ENCODE measurements at places on chromosomes 11 and 22.

GRCh38 chr11:62443390-62444235 lies 24.8 kb downstream of the SCGB1A1 start:
- DNase-seq, result no peak

- no peak for DNase-seq
Observed at GRCh38 chr22:17944256-17944655, 80.1 kb downstream of the MICAL3 start.

- DNase-seq, result no peak
Observed at GRCh38 chr22:22064580-22064979, 82.0 kb upstream of the TOP3B start.

DNA sequence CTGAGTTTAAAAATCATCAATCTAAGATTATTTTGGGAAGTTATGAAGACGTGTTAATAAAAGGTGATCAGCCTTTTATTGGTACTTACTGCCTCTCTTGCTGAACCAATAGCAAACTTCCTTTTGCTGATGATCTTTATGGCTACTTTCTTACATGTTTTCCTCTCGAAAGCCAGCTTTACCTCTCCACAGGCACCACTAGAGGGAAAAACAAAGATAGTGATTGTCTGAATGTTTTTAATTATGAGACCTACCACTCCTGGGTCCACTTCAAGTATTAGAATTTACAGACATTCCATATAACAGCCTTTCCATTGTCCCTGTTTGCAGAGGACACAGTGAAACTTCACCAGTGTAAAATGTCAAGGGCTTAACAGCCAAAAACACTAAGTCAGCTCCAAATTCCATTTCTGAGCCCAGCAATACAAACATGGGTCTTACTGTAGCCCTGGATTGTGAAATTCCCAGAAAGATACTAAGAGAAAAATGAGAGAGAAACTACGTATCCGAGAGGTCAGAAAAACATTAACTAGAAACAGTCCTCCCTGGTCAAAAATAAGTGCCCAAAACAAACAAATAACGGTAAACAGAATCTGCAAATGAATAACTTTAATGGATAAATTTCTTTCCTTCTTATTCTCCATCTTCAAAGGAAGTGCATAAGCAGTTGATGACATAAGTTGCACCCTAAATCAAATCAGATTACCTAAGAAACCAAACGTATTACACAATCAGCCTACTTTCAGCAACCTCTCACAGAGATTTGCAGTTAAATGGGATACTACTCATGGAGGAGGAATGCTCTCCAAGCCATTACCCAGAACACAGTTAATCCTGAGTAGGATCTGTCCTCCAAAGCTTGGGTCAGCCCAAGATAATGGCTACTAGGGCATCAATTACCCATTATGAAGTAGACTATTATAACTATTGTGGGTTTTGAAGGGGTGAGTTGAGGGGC lies 29.5 kb downstream of the CHEK2 start:
- DNase-seq, result no peak

- DNase-seq, result no peak
Observed at GRCh38 chr11:126113515-126113957, 50.9 kb upstream of the CDON start.

DNA sequence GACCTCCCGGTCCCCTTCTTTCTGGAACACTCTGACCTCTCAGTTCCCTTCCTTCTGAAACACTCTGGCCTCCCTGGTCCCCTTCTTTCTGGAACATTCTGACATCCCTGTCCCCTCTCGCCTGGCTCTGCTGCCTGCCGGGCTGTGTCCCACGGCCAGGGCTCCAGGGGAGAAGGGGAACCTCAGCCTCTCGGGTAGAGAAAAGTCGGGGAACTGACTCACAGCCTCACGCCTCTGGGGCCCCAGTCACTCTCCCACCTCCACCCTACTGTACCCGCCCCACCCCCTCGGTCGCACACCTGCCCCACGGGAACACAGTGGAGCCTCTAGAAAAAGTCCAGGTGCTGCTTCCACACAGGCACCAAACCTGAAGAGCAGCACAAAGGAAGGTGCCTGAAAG lies 93.3 kb downstream of the BRD1 start:
- DNase-seq, result no peak

DNA sequence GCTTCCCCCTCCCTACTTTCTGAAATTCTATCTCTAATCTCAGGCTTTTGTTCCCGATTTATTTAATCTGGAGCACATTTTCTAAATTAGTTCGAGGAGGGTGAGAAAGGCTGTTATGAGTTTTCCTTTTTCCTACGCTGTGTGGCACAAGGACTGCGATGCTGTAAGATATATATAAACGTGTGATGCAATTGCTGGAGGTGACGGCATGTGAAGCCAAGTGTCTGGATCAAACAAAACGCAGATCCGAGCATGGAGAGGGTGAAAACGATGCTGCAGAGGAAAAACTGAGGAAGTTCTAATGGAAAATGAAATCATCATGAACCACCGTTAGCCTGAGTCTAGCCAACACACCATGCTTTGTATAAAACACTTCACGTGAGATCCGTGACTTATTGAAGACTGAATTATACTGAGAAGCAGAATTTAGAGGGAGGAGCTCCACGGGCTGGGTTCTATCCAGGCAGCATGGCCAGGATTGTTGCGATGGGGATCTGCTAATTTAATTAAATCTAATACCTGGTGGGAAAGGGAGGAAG lies 4.4 kb downstream of the PKNOX2 start:
- no peak for DNase-seq

DNA sequence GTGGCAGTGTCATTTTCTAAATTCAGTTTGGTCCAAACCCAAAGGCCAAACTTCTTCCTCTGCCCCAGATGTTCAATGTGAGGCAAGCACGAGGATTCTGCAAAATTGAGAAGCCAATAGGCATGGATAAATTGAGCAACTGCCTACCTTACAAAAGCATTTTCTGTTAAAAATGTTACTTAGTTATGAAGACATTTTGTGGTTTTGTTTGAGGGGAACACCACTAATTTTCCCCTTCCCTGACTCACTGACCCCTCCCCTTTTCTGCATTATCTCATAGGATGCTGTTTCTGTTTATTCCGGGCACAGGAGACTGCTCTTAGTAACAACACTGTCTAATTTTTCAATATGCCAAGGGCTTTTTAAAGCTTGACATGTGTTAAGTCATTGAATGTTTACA lies 462.8 kb downstream of the INSC start:
- DNase-seq, result no peak

DNA sequence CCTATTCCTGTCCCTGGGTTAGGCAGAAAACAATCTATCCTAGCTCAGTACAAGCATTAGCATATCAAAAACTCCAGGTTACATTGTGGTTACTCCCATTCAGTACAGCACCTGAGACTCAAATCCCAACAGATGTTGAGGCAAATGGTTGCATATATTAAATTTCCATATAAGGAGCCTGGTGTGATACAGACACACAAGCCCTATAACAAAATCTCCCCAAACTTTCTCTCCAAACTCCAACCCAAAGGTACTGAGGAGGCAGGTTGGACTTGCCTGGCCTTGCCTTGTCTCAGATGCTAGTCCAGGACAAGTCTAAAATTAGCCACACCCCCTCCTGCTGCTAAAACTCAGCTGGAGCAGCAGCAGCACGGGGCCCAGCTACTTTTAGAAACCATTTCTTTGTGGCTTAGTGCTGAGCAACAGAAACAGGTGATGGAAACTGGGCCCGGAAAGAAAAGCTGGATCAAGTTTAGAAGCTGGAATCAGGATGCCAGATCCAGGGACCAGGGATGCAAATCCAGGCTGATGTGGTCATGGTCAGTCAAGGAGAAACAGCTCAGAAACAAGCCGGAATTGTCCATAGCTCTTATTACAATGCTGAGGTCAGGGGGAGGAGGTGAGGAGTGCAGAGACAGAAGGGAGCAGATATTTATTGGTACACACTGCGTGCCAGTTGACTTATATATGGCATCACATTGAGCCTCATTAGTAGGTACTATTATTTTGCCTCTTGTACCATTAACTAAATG lies 73.7 kb upstream of the AMOTL1 start:
- DNase-seq, result no peak

DNA sequence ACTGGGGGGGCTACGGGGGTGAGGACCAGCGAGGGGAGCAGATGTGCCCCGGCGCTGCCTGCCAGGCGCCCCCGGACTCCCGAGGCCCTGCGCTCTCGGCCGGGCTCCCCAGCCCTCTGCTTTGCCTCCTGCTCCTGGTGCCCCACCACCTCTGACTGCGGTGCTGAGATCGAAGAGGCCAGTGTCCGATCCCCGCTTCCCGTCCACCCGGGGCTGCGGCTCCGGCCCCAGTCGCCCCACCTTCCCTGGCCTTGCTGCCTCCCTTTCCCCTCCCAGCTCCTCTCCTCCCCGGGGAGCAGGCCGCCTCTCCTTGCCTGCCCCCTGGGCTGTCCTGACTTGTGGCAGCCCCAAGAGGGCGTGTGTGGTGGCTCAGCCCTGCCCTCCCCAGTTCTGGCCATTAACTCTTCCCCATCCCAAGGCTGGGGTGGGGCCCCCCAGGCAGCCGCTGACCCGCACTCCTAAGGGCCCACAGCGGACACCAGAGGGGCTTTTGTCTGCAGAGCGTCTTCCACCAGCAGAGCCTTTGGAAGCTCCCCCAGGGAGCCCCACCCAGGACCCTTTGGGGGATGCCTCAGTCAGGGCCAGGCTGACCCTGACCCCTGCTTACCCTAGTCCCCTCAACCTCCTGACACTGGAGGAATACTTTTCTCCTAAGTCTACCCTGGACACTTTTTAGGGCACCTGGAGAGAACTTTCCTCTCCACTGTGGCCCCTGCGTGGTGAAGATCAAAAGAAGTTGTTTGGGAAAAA lies 16.6 kb downstream of the RTN4RL2 start:
- no peak for DNase-seq

- DNase-seq, result no peak
Observed at GRCh38 chr22:22800716-22801115, 86.9 kb upstream of the IGLL5 start.

DNA sequence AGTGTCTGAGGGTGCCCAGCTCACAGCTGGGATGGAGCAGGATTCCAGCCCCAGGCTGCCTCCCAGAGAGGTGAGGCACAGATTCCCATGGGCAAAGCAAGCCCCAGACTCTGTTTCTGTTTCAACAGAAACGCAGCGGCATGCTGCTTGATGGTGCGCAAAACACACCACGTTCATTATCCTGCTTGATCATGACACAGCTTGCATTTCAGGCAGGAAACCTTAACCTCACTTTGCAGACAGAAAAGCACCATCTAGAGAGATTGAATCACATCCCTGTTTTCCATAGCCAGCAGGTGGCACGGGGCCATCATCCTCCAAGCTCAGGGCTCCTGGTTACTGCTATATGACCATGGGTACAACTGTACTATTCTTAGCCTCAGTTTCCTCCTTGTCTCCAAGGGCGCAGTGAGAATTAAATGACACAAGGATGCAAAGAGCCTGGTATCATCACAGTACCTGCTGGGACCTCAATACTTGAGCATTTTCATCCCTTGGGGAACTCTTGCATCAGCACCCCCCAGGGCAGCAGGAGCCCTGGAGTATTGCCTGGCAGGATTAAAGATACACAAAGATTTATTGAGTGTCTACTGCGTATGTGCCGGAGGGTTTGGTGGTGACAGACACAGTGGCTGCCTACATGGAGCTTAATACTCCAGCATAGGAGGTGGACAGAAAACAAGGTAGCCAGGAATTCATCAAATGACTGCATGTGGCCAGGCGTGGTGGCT lies 110.0 kb downstream of the TP53I11 start:
- DNase-seq, result no peak

- DNase-seq, result no peak
Observed at GRCh38 chr22:25334162-25334490, 114.7 kb downstream of the CRYBB2 start.

DNA sequence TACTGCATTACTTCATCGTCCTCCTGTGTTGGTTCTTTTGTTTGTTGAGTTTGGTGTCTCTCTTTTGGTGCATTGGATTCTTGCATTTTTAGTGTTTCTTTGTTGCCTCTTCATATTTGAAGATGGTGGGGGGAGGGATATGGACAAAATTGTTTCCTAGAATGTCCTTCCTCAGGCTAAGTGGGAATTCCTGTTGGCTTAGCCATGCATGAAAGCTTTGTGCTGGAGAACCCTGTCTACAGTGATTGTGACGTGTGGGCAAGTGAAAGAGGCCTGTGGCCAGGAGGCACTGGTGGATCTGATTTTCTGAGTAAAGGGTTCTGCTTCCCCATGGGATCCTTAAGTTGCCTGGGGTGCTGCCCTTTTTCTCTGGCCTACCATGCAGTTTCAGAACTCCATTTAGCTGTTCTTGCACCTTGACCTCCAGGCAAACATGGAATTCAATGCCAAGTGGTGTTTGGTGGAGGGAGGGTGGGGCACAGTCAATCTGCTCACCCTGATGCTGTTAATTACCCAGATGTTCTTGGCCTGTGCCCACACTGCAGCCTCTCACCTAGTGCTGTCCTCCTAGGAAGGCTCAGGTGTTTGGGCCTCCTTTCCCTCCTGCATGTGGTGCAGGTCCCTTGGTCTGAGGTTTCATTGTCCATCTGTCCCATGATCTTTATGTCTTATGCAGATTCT lies 46.3 kb upstream of the SLC22A12 start:
- no peak for DNase-seq

DNA sequence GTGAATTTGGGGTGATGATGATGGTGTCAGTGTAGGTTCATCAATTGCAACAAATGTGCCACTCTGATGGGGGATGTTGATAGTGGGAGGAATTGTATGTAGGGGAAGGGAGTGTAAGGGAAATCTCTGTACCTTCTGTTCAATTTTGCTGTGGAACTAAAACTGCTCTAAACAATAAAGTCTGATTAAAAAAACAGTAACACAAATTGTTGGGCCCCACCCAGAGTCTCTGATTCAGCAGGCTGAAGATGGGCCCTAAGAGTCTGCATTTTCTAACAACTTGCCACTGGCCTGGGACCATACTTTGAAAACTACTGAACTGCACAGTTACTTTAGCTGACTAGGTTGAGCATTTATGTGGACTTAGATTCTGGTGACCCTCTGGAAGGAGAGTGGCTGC lies 113.2 kb downstream of the ATG16L2 start:
- no peak for DNase-seq

GRCh38 chr11:103696123-103696522 lies 340.3 kb upstream of the DDI1 start:
- DNase-seq, result no peak

- no peak for DNase-seq
Observed at GRCh38 chr11:68825571-68825970, 16.1 kb downstream of the CPT1A start.

Data from activated gamma-delta T cell (primary cell).